AML-193 (cell line): ENCODE measurements at places on chromosomes 16 and 17.

GRCh38 chr16:77888871-77889270 lies 100.5 kb downstream of the VAT1L start:
- DNase-seq = no peak

DNA sequence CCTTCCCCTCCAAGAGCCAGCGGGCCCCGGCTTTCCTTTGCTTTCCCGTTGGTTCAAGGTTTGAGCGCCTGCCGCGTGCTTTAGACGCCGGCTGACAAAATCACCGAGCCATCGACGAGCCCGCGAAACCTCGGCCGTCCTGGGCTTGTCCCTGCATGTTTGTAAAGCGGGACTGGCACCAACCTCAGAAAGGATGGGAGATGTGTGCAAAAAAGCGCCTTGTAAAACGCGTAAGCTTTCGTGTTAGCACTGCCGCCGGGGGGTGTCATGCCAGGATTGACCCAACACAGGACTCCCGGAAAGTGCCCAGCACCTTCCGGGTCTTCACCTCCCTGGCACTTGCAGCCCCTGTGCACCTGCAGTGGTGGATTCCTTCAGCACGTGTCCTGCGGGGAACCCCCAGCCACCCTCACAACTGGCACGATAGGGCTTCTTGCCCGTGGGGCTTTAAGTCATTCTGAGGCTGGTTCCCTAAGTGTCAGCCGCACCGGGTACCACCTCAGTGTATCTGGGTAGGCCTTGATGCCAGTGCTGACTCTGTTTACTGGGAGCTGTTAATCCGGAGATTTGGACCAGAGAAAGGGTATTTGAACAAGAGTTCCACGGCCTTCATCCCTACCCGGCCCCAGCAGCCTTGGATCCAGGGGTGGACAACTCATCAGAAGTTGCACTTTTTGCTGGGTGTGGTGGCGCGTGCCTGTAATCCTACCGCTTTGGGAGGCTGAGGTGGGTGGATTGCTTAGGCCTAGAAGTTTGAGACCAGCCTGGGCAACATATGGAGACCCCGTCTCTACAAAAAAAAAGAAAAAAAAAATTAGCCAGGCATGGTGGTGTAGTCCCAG lies 817 bp downstream of the NDUFAF8 start:
- no peak for DNase-seq

GRCh38 chr17:2712300-2713043 lies 908 bp upstream of the CLUH start:
- DNase-seq = no peak

- no peak for DNase-seq
Observed at GRCh38 chr16:31872201-31872600, 1.4 kb upstream of the ZNF267 start.

DNA sequence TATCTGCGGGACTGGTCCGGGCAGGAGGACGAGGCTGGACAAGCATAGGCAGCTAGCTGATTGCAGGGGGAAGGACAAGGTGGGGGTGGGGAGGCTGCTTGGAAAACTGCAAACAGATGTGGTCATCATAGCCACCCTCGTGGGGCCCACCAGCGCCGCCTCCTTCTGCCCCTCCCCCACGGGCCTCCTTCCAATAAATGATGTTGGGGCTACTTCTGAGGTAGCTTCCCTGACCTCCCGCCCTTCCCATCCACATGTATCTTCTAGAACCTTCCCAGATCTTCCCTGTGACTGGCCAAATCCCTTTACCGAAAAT lies 12.3 kb upstream of the CDC42EP4 start:
- DNase-seq = no peak

GRCh38 chr17:65324611-65325342 lies 187.6 kb downstream of the RGS9 start:
- DNase-seq = no peak

- no peak for DNase-seq
Observed at GRCh38 chr16:84166796-84167695, 19.8 kb downstream of the TAF1C start.

GRCh38 chr16:80899809-80900592 lies 95.6 kb upstream of the CDYL2 start:
- no peak for DNase-seq
